Gastrocnemius medialis (tissue), 4 donors: ENCODE measurements at places on chromosomes 1 and 21. TPM values are rescaled to one million over a fixed set of nuclear protein-coding genes. Genes with fewer than 3 reads are reported as not detected.

GRCh38 chr1:66938613-66939012 lies 13.8 kb downstream of the MIER1 start:
- DNase-seq: no peak

CDK11A gene
- 14.6 TPM for total RNA-seq

GRCh38 chr1:243740255-243740999 lies 109.6 kb downstream of the AKT3 start:
- DNase-seq: no peak

DNA sequence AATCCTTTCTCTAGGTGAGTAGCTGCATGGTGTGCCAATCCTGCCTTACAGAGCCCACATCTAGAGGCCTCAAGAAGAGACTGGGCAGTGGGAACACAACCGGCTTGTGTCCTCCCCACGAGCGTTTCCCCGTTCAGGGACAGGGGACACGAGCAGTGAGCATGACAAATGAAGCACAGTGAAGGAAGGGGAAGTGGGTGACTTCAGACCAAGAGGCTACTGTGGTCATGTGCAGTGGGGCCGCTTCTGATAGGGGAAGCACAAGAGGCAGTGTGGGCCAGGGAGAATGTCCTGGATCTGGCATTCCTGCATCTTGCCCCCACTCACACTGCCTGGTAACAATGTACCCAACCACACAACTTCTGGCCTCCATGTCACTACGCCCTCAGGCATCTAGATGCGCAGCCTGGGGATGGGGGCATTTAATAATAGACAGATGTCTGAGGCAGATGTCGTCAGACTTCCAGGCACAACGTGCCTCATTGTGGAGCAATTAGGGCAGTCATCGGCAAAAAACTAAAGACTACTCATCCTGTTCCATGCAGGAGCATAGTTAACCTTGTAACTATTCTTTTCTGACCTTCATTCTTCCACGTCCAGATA lies 155.6 kb upstream of the NBPF11 start:
- DNase-seq: no peak

DNA sequence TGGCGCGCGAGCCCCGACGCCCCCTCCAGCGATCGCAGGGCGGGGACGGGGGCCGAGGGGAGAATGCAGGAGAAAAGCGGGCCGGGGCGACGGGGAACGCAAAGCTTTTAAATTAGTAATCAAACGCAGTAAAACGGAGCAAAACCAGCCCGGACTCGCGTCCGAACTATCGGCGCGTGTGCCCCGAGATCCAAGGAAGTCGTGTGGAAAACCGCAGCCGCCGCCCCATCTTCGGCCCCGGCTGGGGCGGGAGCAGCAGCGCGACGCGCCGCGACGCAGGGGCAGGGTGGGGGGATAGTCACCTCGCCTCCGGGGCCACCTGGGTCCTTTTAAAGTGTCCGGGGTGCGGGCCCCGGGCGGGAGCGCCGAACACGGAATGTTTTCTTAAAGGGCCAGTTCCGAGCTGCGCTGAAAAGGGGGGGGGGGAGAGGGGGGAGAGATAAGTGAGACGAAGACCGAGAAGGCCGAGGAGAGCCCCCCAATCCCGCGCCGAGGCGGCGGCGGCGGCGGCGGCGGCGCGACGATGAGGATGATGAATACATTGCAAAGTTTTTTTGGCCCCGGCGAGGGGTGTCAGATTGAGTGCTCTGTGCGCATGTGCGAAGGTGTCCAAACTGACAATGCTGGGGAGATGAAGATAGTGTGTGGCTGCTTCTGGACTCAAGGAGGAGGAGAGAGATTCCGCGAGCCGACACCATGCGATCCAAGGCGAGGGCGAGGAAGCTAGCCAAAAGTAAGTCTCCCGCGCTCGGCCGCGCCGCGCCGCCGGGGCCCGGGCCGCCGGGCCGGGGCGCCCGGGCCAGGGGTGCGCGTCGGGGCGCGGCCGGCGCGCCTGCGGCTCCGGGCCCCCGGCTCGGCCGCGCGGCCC lies at the start of gene PRDM16:
PRDM16 (plus strand) TSS at position 640 of the 868 bp plus-strand sequence; CDS start at position 697, 57 bp downstream.
- no peak for DNase-seq

INPP5B gene
- total RNA-seq: 12.0 TPM

GRCh38 chr1:39646232-39647081 lies 7.0 kb upstream of the HEYL start:
- peak; percentile 60 for DNase-seq

GRCh38 chr1:19250629-19251304 lies 557 bp downstream of the EMC1 start:
- DNase-seq: no peak

GRCh38 chr1:201391651-201392511 lies 7.2 kb downstream of the LAD1 start:
- DNase-seq: no peak

FAM163A gene
- not detected for total RNA-seq

DNA sequence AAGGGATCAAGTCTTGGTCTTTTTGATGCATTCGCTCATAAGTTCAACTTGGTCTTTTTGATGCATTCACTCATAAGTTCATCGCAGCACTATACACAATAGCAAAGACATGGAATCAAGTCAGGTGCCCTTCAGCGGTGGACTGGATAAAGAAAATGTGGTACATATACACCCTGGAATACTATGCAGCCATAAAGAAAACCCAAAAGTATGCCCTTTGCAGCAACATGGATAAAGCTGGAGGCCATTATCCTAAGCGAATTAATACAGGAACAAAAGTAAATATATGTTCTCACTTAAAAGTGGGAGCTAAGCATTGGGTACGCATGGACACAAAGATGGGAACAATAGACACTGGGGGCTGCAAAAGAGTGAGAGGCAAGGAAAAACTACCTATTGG lies 29.8 kb upstream of the FOXE3 start:
- no peak for DNase-seq

DNA sequence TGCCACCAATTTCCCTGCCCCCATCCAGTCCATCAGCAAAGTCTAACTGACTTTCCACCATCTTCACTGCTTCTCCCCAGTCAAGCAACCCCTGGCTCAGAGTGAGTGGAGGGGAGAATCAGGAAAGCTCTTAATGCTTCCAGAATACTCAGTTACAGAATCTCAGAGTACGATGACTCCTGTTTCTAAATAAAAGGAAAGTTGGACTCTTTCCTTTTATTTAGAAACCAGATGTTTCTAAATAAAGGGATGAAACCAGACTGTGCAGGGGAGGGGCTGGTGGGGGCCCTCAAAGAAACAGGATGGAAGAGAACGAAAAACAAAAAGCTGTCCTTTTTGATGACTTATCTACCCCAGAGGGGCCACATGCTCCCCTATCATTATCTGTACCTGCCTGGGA lies 85.2 kb upstream of the PPM1J start:
- DNase-seq: no peak

DNA sequence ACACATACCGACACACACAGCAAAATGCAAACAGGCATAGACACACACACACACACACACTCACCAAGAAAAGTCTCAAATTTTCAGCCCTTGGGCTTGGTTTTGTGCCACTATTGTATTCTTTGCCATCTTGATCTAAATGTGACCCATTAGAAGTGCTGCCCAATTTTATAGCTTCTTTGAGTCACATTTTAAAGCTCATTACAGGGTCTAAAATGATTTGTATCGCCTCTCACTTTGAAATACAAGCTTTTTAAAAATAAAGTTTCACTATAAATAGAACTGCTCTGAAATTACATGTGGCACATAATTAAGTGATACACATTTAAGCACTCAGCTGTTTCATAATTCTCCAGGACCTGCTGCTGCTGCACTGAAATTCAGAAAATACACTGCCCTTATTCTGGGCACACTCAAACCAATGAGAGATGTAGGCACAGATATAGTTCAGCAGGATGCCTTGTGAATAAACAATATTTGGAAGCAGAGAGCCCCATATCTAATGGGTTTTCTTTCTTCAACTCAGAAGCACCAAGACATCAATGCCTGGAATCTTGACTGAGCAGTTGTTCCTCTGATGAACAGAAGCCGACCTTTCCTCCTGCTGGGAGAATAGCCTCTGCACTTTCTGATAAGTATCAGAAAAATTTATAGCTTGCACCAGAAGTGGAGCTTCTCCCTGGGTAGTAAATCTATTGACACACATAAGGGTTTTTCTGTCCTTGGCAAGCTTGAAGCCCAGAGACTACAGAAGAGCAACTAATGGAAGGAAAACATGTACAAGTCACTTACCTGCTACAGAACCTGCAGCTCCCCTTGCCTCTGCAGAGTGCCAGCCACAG lies 37.0 kb upstream of the PLPPR4 start:
- no peak for DNase-seq

SMCP gene
- not detected for total RNA-seq

DNA sequence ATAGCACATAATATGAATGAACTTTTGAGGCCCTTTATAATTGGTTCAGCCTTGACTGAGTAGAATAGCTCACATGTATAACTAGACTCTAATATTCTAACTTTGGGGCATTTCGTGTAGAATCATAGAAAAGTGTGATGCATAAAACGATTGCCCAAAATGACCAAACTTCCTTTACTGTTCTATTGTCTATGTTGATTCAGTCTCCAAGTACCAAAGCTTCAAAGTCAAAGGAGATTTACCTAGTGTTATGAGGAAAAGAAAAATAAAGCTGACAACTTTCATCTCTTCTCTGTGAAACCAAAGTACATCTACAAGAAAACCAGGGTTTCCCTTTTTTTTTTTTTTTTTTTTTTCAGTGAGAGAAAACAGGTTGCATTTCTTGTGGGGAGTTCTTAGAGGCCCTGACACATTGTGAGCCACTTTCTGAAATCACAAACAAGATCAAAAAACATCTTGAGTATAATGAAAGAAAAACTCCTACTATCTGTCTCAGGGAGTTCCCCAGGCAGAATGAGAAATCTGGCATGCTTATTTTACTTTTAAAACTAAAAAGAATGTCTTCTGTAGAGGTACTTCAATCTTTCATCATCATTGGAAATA lies 183.4 kb downstream of the TNFSF18 start:
- DNase-seq: no peak

GPR25 gene
- total RNA-seq: not detected

DNA sequence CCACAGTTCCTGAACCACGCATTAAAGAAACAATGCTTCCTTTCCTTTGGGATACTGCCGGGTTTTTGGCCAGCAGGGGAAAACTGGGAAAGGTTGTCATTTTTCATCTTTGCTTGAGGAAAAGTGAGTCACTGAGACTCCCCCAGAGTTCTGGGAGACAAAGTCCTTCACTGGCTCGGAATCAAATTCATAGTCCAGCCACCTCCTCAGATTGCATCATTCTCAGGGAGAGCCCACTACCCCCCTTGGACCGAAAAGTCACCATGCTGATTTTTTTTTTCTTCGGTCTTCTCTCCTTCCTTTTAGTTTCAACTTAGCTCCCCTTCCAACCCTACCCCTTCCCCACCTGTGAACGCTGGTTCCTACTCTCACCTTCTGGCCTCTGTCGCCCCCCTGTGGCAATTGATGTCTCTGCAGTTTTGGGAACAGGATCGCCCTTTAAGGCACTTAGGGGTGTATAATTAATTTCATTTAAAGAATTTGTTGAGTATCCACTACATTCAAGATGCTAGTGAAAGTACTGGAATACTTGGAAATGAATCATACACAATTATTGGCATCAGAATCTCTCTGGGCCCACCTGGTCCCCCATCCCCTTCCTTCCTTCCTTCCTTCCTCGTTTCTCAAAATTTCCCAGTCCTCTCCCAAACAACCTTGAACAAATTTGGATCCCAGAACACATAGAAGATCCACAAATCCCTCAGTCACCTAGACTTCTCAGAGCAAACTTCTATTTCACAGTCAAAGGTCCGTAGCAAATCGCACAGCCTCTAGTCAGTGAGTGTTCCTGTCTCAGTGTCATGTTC lies 6.9 kb downstream of the ACKR1 start:
- no peak for DNase-seq

DNA sequence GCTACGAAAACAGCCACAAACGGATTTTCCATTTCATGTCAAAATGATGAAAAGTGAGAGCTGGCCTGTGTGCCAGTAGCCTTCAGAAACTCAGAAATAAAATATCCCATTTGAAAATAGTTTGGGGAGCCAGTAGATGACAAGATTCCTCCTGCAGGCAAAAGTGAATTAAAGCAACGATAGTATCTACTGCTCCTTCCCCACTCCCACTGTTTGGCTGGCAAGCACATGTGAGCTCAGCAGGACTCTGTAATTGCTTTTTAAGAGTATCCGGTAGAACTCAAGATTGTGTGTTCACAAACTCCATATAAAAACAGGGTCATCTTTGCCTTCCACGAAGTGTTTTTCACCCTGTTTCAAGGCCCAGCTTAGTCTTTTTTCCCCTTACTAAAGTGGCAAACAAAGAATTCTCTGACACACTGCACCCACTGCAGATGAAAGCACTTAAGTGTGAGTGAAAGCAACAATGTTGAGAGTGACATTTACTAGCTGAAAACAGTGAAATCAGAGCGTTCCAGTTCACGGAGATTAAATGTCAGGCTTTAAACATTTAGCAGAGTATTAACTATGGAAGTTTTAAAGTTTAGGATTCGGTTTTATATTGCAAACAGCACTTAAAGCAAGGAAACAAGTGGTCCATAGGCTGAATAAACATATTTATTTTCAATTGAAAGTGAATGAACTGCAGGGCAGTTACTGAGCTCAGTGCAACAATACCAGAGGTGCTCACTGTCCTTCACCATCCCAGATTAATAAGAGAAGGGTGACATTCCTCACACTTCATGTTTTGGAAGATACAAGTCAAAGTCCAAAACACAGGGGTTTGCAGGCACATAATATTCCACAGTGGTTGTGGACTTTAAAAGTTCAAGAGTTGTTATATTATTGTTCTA lies 70.0 kb downstream of the ALG14 start:
- DNase-seq: no peak

S100A10 gene
- total RNA-seq: 13.6 TPM

GRCh38 chr21:43832158-43832550 lies 32.9 kb upstream of the AGPAT3 start:
- DNase-seq: no peak

GRCh38 chr21:14591377-14591776 lies 45.3 kb upstream of the SAMSN1 start:
- DNase-seq: no peak
